ENCODE measurements at places on chromosomes 7 and 10.

GRCh38 chr10:93796167-93796566 lies 38.4 kb downstream of the LGI1 start:
- no peak for DNase-seq

DNA sequence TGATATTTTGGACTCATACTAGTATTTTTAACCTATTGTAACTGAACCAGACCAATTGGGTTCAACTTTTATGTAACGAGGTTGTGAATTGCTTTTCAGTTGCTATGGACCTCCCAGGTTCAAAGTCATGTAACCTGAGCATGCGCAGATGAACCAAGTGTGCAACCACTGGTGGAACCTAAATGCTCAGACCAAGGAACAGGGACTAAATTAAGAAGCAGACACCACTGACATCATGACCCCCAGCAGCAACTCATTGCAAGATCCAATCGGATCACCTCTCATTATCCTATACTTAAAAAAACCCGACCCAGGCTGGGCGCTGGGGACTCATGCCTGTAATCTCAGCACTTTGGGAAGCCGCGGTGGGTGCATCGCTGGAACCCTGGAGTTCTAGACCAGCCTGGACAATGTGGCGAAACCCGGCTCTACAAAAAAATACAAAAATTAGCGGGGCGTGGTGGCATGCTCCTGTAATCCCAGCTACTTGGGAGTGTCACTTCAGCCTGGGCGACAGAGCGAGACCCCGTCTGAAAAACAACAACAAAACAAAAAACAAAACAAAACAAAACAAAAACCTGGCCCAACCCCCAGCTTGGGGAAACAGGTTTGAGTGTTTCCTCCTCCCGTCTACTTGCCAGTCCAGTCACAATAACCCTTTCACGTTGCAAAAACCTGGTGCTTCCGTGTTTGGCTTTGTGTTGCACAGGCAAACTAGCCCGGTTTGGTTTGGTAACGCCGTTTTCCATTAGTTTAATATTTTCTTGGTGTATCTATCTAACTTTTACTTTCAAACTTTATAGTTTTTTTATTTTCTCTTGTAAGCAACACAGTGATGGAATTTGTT lies 11.3 kb upstream of the ZNF518A start:
- no peak for DNase-seq

- no peak for DNase-seq
Observed at GRCh38 chr7:156578578-156578940, 62.0 kb upstream of the RNF32 start.

DNA sequence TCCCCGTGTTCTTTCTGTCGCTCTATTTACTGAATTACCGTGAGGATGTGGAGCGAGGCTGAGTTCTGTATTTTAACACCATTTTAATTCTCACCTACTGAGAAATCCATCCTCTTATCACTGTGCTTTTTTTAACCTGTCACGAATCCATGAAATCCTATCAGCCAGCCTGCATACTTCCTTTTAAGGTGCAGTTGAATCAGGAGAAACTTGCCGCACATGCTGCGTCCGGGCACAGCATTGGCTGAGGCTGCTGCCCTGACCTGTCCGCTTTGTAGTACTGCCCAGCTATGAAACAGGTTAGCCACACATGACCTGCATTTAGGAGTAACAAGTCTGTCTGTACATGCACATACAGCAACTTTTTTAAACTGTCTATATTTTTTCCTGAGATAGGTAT lies 82.5 kb downstream of the EGFR start:
- no peak for DNase-seq

DNA sequence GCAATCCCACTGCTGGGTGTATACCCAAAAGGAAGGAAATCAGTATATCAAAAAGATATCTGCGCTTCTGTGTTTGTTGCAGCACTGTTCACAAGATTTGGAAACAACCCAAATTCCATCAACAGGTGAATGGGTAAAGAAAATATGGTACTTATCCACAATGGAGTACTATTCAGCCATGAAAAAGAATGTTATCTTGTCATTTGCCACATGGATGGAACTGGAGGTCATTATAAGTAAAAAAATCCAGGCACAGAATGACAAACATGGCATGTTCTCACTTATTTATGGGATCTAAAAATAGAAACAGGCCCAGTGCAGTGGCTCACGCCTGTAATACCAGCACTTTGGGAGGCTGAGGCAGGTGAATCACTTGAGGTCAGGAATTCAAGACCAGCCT lies 15.7 kb downstream of the APBB1IP start:
- no peak for DNase-seq

DNA sequence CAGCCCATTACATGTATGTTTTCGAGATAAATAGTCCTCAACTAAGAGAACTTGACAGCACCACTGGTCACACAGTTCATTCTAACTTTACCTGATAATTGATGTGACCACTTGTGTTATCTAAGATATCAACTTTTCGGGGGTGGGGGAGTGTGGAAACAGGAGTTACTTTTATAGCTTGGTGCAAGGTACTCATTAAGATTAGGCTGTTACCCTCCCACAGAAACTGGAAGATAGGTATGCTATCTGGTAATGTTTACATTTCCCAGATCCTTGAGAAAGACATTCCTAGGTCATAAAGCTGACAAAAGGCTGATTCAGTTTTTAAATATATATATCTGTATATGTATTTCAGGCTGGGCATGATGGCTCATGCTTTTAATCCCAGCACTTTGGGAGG lies 11.1 kb downstream of the ERVW-1 start:
- no peak for DNase-seq

DNA sequence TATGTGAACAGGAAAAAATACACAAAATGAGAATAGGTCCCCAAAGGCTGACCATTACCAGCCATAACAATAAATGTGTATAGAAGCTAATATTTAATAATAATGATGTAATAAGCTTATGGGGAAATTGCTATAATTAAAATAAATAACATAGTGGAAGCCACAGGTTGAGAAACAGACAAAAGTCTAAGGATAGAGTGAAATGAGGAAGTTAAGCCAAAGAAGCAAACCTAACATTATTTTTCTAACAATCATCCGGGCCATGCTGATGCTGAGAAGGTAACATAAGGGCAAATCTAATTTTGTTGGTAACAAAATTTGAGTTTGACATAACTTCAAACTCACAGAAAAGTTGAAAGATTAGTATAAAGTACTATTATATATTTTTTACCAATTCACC lies 115.9 kb downstream of the MICU1 start:
- DNase-seq = no peak

DNA sequence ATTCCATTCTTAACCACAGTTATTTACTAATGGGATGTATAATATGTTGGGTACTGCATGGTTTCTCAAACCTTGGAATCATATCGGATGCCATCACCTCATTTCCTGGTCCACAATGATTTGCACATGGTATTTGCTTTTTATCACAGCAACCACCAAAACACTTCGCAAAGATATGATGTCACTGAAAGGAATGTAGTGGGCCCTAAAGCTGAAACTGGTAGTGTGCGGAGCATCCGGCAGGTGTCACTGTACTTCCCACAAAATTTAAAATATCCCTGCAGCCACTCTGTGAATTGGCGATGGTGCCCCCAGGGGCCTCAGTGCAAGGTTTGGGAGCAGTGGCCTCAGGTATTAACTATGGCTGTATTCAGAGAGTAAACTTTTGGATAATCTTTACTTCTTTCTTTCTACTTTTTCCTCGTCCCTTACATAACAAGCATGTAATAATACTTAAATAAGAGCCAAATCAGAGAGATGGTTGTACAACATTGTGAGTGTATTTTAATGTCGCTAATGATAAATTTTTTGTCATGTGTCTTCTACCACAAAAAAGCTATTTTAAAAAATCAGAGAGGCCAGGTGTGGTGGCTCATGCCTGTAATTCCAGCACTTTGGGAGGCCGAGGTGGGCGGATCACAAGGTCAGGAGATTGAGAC lies 66.2 kb downstream of the FAM241B start:
- peak; percentile 34 for DNase-seq

DNA sequence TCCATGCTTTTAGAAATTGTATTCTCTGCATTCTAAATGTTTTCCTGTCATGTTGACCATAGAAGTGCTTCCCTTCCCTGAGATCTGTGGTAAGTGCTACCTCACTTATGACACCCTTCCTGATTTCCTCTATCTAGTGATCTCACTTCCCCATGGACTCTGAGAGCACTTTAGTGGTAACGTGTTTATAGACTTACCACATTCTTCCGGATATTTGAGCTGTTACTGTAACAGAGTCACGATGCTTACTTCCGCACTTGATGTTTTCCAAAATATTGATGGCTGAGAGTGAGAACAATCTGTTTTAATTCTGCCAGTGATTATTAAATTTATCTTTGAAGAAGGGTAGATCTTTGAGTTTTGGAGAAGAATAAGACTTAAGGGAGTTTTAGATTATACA lies 60.1 kb upstream of the NAMPT start:
- no peak for DNase-seq

- no peak for DNase-seq
Observed at GRCh38 chr7:153446490-153446889, 605.7 kb upstream of the DPP6 start.

DNA sequence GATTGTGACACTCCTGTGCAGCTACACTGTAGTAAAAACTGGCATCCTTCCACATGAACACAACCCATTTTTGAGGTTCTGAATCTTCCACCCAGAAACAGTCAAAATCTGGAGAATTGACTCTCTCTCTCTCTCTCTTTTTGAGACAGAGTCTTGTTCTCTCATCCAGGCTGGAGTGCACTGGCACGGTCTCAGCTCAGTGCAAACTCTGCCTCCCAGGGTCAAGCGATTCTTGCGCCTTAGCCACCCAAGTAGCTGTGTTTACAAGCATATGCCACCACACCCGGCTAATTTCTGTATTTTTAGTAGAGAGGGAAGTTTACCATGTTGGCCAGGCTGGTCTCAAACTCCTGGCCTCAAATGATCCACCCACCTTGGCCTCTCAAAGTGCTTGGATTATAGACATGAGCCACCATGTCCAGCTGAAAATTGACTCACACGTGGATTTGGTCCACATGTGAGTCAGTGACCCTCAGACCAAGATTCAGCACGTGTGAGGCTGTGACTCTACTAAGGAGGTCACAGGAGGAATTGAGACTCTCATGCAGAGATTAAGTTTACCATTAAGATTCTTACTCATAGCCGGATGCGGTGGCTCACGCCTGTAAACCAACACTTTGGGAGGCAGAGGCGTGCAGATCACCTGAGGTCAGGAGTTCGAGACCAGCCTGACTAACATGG lies 12.1 kb upstream of the ZNF107 start:
- no peak for DNase-seq

DNA sequence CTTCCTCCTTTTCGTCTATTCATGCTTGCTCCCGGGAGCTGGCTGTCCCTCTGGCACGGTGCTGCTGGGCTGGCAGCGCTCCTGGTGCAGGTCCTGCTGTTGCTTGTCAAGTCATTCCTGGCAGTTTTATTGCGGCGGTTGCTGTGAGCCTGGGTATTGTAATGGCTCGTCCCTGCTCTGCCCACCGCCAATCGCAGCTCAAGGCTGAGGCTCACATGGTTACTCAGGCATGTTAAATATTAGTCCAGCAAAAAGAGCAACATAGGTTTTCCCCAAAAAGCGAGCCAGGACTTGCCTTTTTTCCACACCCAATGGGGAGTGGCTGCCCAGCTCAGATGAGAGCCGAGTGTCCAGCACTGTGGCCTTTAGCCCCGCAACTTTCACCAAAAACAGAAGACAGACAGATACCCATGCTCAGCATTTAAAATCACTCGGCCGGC lies 492.9 kb upstream of the FOXK1 start:
- no peak for DNase-seq

GRCh38 chr7:140901941-140902302 lies 22.8 kb downstream of the BRAF start:
- DNase-seq = no peak

GRCh38 chr10:58180666-58181065 lies 87.0 kb downstream of the IPMK start:
- DNase-seq = no peak

GRCh38 chr7:129913428-129913827 lies 39.3 kb downstream of the UBE2H start:
- DNase-seq = no peak

DNA sequence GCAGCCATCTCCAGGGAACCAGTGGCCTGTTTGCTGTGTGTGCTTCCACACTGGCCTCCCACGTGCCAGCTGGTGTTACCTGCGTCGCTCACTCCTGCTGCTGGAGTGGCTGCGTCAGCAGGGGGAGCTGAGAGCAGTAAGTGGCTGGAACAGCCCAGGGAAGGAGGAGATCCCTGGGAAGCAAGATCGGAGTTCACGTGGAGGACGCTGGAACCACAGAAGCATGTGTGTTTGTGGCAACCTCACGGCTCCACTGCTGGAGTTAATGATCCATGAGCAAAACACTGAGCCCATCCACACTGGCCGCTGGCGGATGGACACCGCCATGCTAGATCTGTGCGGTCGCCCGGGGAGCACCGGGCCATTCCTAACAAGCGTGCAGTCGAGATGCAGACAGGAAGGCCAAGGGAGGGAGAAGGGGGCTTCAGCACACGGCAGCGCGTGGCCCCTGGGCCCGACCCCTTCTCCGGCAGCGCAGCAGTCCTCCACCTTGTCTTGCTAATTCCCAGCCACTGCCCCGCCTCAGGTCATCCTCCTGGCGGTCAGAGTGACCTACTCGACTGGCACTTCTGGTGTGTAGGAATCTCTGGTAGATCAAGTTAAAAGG lies 68.5 kb upstream of the EEPD1 start:
- peak; percentile 24 for DNase-seq

DNA sequence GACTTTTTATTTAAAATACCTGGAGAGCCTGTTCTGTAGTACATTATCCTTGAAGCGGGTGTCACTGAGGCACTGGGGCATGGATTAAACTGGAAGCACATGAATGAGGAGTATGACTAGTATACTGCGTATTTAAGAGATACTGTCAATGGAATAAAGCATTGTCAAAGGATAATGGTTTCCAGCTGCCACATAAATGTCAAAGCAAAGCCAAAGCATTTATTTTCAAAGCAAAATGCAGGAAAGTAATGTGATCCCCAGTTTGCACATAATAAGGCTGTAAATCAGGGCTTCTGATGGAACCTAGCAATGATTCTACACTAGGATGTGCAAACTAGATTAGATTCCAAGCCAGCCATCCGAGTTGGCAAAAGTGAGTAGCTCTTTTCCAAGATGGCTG lies 240.1 kb downstream of the POU6F2 start:
- no peak for DNase-seq

- DNase-seq = no peak
Observed at GRCh38 chr10:85862771-85863170, 503.8 kb downstream of the GRID1 start.

DNA sequence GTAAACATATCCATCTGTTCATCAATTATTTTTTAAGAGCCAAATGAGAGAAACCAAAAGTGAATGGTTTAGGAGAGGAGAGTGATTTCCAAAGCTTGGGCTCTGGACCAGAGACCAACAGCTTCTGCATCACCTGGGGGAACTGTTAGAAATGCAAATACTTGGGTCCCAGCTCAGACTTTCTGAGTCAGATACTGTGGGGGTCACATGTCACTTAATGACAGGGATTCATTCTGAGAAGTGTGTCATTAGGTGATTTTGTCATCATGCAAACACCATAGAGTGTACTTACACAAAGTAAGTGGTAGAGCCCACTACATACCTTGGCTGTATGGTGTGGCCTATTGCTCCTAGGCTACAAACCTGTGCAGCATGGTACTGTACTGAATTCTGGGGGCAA lies 128.5 kb upstream of the PRR15 start:
- no peak for DNase-seq
